ENCODE measurements at places on chromosomes 13 and 19.

GRCh38 chr19:16836115-16837034 lies 7.2 kb downstream of the SIN3B start:
- no peak for DNase-seq

GRCh38 chr19:15216363-15216762 lies 15.6 kb upstream of the NOTCH3 start:
- DNase-seq: no peak

- DNase-seq: peak; percentile 80
Measured at GRCh38 chr19:36418287-36419001, at the start of gene ZFP82. TSS of gene ZFP82 (minus strand) at chr19:36418644. CDS start at chr19:36409789, 8,855 bp downstream.

- DNase-seq: peak; percentile 16
Measured at GRCh38 chr13:51822106-51822815, 18.3 kb upstream of the DHRS12 start.

GRCh38 chr19:2428321-2428690 lies 920 bp upstream of the TIMM13 start:
- DNase-seq: no peak

- no peak for DNase-seq
Measured at GRCh38 chr13:18739310-18739709, 442.3 kb downstream of the TUBA3C start.

Measured in CD8-positive, alpha-beta memory T cell (primary cell).